Prostate gland (tissue), 2 donors: ENCODE measurements at places on chromosomes 12 and 14. TPM values are rescaled to one million over a fixed set of nuclear protein-coding genes. Genes with fewer than 3 reads are reported as not detected.
A peak's percentile ranks its signal among the peaks of the same experiment; 100 is the strongest.

DNA sequence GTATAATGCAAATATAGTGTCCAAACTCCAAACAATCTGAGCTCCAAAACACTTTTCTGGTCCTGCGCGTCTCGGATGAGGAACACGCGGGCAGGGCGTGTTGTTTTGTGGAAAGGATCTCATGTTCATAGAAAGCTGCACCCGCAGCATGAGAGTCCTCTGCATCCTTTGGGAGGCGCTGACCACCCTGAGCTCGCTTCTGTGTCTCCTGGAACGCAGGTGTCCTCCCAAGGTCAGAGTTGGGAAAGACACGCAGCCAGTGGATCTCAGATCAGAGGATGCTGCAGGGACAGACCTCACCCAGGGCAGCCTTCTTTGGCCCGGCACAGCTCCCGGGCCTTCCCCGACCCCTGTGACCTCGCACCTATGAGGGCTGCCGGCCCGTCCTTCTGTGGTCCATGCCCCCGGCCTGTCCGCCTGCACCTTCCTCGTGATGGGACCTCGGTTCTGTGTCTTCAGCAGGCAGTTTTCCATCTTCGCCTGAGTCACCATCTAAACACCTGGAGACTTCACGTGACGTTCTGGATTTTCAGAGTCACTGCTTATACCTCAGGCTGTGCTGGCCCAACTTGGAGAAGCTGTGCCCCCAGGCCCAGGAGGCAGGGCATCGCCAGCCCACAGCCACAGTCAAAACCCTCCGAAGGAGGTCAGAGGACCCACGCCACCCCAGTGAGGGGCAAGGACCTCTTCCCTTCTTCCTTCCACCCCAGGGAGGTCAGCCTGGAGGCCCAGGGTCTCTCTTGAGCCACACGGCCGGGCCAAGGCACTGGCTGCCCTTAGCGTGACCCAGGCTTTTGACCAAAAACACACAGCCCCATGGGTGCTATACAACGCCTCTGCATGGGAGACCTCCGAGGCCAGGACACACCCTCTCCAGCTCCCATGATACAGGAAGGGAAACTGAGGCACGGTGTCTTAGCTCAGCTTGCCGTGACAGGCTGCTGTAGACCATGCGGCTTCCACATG is 25.9 kb downstream of the MMP17 start:
- H3K4me3 ChIP-seq, result no peak overlapping the region
- no peak overlapping the region for H3K27ac ChIP-seq
- H3K4me1 ChIP-seq, result no peaks in the 10 kb centered on the region

DNA sequence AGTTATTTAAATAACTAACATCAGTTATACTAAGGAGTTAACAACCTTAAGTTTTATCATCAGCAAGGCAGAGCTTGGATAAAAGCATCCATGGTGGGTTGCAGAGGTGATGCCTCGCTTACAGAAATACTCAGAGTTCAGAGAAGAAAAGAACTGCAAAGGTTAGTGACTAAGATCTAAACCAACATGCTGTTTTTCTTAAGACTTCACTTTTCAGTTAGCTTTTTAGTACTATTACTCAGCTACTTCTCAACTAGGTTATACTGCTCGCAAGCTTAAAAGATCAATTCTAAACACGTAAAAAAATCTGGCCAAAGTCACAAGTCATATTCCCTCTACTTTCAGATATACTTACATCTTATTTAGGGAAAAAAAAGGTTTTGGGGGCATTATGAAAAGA is 2.8 kb downstream of the PPP1CC start:
- H3K27me3 ChIP-seq, result no peaks in the 10 kb centered on the region
- no peaks in the 10 kb centered on the region for H3K36me3 ChIP-seq
- no peak overlapping the region for H3K27ac ChIP-seq

Gene TAS2R30
- total RNA-seq, result 3.7 TPM

DNA sequence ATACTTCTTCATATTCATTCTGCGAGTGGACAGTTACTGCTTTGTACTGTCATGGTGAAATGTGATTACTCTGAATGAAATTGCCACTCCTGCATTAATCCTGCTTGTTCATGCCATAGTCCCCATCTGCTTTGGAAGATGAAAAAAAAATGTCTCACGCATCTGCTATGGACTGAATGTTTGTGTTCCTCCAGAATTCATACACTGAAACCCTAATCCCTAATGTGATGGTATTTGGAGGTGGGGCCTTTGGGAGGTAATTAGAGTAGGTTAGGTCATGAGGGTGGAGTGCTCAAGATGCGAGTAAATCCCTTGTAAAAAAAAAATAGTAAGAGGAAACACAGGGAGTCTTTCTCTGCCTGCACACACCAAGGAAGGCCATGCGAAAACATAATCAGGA is 427.2 kb downstream of the TMTC2 start:
- H3K27me3 ChIP-seq, result no peaks in the 10 kb centered on the region
- H3K4me3 ChIP-seq, result no peak overlapping the region
- H3K4me1 ChIP-seq, result no peaks in the 10 kb centered on the region
- H3K36me3 ChIP-seq, result no peaks in the 10 kb centered on the region

DNA sequence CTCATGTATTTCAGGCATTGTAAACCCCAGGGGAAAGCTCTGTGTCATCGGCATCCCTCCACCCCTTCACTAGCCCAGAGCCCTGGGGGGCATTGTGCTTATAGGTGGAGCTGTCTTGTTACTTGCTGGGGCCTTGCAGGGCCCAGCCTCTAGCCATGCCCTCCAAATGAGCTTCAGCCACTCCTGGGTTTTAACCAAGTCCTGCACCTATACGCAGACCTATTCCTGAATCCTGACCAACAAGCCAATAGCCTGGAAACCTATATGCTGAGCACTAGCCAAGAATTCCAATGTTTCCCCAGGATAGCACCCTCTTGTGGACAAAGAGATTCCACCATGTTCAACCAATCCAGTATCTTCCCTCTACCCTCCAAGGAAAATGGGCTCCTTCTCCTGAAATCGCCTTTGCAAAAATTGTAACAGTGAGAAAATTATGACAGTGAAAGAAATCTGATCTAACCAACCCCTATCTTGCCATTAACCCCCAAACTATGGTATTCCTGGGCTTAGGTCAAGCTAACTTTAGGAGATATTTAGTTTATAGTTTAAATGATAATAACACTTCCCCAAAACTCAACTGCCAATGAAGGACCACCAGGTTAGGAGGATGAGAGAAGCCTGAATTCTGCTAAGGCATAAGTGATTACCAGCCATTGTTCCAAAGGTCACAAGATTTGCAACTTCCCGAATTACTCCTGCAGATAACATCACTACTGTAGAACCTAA is 55.5 kb downstream of the TTC7B start:
- H3K4me1 ChIP-seq, result peaks cover 8% of the 10 kb centered on the region
- H3K4me3 ChIP-seq, result no peak overlapping the region
- no peaks in the 10 kb centered on the region for H3K27me3 ChIP-seq
- H3K27ac ChIP-seq, result no peak overlapping the region
- peak; percentile 2 for DNase-seq
- no peaks in the 10 kb centered on the region for H3K36me3 ChIP-seq

DNA sequence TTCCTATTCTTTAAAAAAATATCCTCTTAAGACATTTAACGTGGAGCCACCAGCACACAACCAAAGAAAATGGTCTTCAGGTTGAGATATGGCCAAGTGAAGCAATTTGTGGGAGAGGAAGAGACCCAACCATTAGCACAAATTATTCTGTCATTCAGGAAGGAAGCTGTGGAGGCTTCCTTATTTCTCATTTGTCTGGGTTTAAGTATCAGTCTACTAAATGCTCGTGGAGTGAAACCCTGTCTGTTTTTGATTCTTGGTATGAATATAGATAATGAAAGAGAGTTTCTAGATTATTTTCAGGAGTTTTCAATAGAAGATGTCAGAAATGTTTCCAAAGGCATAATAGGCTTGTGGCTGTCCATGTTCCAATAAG is 125.1 kb downstream of the GPR65 start:
- H3K4me1 ChIP-seq, result no peaks in the 10 kb centered on the region
- H3K4me3 ChIP-seq, result no peak overlapping the region
- no peak overlapping the region for H3K27ac ChIP-seq
- no peaks in the 10 kb centered on the region for H3K27me3 ChIP-seq
- DNase-seq, result no peak

DNA sequence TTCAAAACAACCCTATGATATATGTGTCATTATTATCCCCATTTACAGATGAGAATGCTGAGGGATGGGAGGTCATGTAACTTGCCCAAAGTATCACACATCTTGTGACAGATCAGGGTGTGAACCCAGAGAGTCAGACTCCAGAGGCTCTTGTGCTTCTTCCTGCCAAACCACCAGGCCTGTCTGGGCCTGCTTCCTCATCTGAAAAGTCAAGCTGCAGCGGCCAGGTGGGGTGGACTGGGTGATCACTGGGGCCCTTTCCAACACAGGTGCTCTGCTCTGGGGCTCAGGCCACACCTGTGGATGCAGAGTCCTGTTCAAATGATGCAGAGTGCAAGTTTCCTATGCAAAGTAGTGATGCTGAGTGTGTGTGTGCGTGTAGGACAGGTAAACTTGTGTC is 26.7 kb downstream of the TSPAN11 start:
- no peaks in the 10 kb centered on the region for H3K36me3 ChIP-seq
- H3K4me3 ChIP-seq, result no peak overlapping the region
- no peaks in the 10 kb centered on the region for H3K27me3 ChIP-seq
- H3K27ac ChIP-seq, result no peak overlapping the region
- no peaks in the 10 kb centered on the region for H3K4me1 ChIP-seq

- H3K27me3 ChIP-seq, result no peaks in the 10 kb centered on the region
- H3K36me3 ChIP-seq, result no peaks in the 10 kb centered on the region
- H3K27ac ChIP-seq, result peak within 1 kb of the TSS; percentile 93
- peak within 1 kb of the TSS; percentile 77 for H3K4me3 ChIP-seq
These were observed at the start of gene TUBA1A for GRCh38 chr12:49188916-49189367. TSS of gene TUBA1A (minus strand) at chr12:49189080. CDS start at chr12:49188979, 101 bp downstream.

DNA sequence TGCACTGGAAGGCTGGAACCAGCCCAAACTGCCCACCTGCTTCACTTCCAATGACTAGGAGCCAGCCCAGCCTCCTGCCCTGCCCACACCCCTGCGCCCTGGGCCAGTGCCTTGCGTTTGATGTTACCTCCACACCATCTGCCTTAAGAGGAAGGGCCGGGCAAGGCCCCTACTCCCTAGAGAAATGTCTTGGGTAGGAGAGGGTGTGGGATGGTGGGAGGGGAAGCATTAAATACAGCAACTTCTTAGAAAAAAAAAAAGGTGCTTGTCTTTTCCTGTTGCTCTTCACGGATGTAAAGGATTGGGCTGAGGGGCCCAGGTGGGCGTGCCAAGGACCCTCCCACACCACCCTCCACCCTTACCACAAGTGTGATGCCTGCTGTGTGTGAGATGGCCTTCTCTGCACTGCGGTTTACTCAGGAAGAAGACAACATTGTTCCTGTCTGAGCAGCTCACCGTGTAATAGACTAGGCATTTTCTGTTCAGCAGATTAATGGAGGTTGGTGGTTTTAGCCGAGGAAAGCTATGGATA is 99.9 kb downstream of the NINJ2 start:
- no peak overlapping the region for H3K4me3 ChIP-seq
- no peaks in the 10 kb centered on the region for H3K4me1 ChIP-seq
- H3K27me3 ChIP-seq, result no peaks in the 10 kb centered on the region
- no peak overlapping the region for H3K27ac ChIP-seq
- no peak for DNase-seq

- H3K27ac ChIP-seq, result no peak overlapping the region
- no peak overlapping the region for H3K4me3 ChIP-seq
- H3K36me3 ChIP-seq, result no peaks in the 10 kb centered on the region
These were observed 54.6 kb downstream of the NUAK1 start for GRCh38 chr12:106084014-106084671.

- no peak overlapping the region for H3K27ac ChIP-seq
- H3K4me1 ChIP-seq, result no peaks in the 10 kb centered on the region
- peak; percentile 68 for DNase-seq
- no peak overlapping the region for H3K4me3 ChIP-seq
- no peaks in the 10 kb centered on the region for H3K36me3 ChIP-seq
- H3K27me3 ChIP-seq, result no peaks in the 10 kb centered on the region
These were observed 19.6 kb downstream of the POMT2 start for GRCh38 chr14:77301103-77301502.

DNA sequence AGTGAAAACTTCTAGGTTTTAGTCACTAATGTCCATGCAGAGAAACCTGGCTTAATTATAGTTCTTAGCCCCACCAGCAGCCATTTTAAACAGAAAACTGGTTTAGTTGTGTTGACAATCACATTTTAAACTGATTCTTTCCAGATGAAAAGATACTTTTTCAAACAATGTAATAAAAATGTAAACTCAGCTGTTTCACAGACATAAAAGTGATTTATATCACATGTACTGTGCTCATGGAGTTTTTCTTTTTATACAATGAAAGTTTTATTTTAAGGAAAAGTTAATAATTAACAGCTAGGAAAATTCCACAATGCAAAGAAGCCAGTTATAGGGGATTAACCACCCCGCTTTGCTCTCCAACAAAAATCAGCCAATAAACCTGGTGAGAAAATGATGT is 129.7 kb downstream of the PAX9 start:
- H3K27ac ChIP-seq, result no peak overlapping the region
- no peak overlapping the region for H3K4me3 ChIP-seq
- H3K27me3 ChIP-seq, result no peaks in the 10 kb centered on the region
- no peaks in the 10 kb centered on the region for H3K4me1 ChIP-seq
- H3K36me3 ChIP-seq, result no peaks in the 10 kb centered on the region

GRCh38 chr12:89988188-89988915 is 279.7 kb upstream of the ATP2B1 start:
- H3K27ac ChIP-seq, result no peak overlapping the region
- no peak for DNase-seq
- no peaks in the 10 kb centered on the region for H3K4me1 ChIP-seq
- no peak overlapping the region for H3K4me3 ChIP-seq

Gene TAS2R50
- 2.7 TPM for total RNA-seq

Gene FAM181A
- total RNA-seq, result 3.1 TPM

- no peaks in the 10 kb centered on the region for H3K36me3 ChIP-seq
- no peaks in the 10 kb centered on the region for H3K27me3 ChIP-seq
- DNase-seq, result no peak
- H3K27ac ChIP-seq, result no peak overlapping the region
These were observed 5.7 kb downstream of the WDR20 start for GRCh38 chr14:102145395-102145794.

Gene KRT6C
- total RNA-seq, result not detected
